Kidney epithelial cell (primary cell): ENCODE measurements at places on chromosomes 12 and 14. TPM values are rescaled to one million over a fixed set of nuclear protein-coding genes. Genes with fewer than 3 reads are reported as not detected.
A peak's percentile ranks its signal among the peaks of the same experiment; 100 is the strongest.

Gene GLS2
- total RNA-seq, result 2.3 and 3.3 TPM in 2 replicates

GRCh38 chr12:62250671-62251608, 9.3 kb upstream of the USP15 start:
- DNase-seq, result no peak

Gene TOMM20L
- not detected in 2 replicates for total RNA-seq

DNA sequence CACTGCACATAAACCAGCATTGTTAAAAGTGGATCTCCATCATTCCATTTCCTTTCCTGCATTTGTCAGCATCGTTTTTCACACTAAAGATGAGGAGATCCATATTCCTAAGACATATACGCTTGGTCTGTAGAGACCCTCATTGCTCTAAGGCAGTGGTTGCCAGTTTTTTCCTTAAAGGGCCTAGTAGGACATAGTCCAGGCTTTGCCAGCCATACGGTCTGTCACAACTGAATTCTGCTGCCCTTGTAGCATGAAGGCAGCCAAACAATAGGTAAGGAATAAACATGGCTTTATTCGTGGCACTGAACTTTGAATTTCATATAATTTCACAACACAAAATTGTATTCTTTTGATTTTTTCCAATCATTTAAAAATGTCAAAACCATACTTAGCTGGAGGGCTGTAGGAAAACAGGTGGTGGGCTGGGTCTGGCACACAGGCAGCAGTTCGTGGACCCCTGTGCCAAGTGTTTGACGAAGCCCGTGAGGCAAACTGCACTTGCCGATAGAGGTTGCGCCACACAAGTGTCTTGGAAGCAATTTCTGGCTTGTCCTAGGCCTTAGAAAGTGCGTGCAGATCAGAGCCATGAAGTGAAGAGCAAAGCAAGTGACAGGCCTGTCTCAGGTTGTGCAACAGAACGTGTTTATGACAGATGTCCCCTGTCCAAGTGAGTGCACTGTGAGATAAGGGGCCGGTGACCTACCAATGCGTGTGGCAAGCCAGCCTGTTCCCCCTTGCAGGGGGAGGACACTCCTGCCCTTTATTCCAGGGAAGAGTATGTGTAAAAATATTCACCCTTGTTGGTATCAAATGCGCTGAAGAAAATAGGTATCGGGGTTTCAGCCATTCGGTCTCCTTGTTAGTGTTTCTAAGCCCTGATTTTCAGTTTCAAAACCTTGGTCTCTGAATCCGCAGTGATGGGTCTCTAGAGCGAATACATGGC, 916 bp upstream of the CHPT1 start:
- no peak for DNase-seq

DNA sequence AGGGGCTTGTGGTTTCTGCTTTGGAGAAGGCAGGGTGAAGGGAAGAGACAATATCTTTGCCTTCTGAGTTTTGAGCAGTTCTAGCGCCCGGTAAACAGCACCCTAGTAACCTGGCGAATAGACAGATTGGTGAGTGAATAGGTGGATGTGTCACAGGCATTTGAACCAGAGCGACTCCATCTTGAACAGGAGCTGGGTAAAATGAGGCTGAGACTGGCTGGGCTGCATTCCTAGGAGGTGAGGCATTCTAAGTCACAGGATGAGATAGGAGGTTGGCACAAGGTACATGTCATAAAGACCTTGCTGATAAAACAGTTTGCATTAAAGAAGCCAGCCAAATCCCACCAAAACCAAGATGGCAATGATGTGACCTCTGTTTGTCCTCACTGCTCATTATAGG, 643.6 kb upstream of the TMEM132C start:
- no peak for DNase-seq

Gene KRT2
- not detected in 2 replicates for total RNA-seq

GRCh38 chr12:47276621-47277309, 197.0 kb upstream of the AMIGO2 start:
- no peak for DNase-seq

- DNase-seq, result no peak
Measured at GRCh38 chr14:105980224-105980623, 453.8 kb downstream of the TMEM121 start.

- peak; percentile 18 for DNase-seq
Measured at GRCh38 chr14:97978341-97978740, 1181.2 kb downstream of the VRK1 start.

Gene CREBL2
- total RNA-seq, result 19.2 and 21.7 TPM in 2 replicates

GRCh38 chr12:131188131-131189050, 234.7 kb downstream of the ADGRD1 start:
- no peak for DNase-seq

Gene GRIN2B
- 0.04 and 0.07 TPM in 2 replicates for total RNA-seq

GRCh38 chr12:20718294-20718693, 23.2 kb downstream of the SLCO1C1 start:
- DNase-seq, result no peak

- no peak for DNase-seq
Measured at GRCh38 chr14:35286003-35286600, 6.1 kb upstream of the PSMA6 start.

- no peak for DNase-seq
Measured at GRCh38 chr12:20696181-20696905, 1.2 kb downstream of the SLCO1C1 start.

DNA sequence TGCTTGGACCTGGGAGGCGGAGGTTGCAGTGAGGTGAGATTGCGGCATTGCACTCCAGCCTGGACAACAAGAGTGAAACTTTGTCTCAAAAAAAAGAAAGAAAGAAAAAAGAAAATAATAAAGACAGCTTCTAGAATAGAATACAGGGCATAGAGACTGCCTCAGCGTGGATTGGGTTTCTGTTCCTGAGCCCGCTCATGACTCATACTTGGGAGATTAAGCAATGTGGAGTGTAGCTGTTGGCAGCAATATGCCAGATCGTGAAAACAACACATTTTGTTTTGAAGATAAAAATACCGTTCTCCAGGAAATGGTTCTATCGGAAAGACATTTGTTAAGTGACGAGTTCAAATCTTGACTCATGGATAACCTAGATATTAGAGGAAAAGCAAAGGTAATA, 67.2 kb downstream of the GLT1D1 start:
- no peak for DNase-seq

- no peak for DNase-seq
Measured at GRCh38 chr12:96810477-96810876, 96.6 kb upstream of the NEDD1 start.

DNA sequence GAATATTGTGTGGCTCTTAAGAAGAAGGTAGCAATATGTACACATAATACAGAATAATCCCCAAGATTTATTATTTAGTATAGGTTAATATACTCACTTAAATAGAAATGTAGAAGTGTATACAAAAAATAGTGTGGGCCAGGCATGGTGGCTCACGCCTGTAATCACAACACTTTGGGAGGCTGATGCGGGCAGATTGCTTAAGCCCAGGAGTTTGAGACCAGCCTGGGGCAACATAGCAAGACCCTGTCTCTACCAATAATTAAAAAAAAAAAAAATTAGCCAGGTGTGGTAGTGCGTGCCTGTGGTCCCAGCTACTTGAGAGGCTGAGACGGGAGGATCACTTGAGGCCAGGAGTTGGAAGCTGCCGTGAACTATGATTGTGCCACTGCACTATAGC, 15.3 kb upstream of the HVCN1 start:
- no peak for DNase-seq

GRCh38 chr12:114981036-114981435, 297.1 kb upstream of the TBX3 start:
- no peak for DNase-seq

Gene TMEM119
- total RNA-seq, result not detected in 2 replicates

- DNase-seq, result no peak
Measured at GRCh38 chr12:33706927-33707326, 267.3 kb upstream of the SYT10 start.

- no peak for DNase-seq
Measured at GRCh38 chr12:123995023-123995748, 22.2 kb downstream of the ZNF664 start.

- no peak for DNase-seq
Measured at GRCh38 chr12:116133149-116133548, 144.3 kb downstream of the MED13L start.

DNA sequence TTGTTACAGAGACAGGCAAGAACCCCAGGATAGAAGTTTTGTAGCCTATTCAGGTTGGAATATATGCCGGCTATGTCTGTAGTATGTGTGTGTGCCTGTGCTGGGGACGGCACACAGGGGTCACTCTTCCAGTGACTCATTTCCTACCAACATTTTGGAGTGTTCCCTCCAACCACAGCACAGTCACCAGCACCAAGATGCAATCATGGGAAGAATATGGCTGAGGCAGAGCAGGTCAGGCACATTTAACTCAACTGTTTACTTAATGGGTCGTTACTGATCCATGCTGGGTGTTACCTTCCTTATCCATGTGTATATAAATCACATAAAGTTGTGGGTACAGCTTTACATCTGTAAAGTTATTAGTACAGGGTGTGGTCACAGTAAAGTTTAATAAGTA, 178.3 kb downstream of the PRKD1 start:
- peak; percentile 9 for DNase-seq
